Lower lobe of right lung (tissue), 2 donors: ENCODE measurements at places on chromosomes 12 and 14. TPM values are rescaled to one million over a fixed set of nuclear protein-coding genes. Genes with fewer than 3 reads are reported as not detected.

The KRT4 gene
- 6.4 TPM for total RNA-seq

The ACTN1 gene
- 124 TPM for total RNA-seq

The STYK1 gene
- 0.53 TPM for total RNA-seq

The TFCP2 gene
- 30.2 TPM for total RNA-seq

The BCL11B gene
- 2.3 TPM for total RNA-seq
